ENCODE measurements at places on chromosomes 3 and 15.

GRCh38 chr15:65275104-65275727, 11.5 kb downstream of the PARP16 start:
- DNase-seq: no peak

DNA sequence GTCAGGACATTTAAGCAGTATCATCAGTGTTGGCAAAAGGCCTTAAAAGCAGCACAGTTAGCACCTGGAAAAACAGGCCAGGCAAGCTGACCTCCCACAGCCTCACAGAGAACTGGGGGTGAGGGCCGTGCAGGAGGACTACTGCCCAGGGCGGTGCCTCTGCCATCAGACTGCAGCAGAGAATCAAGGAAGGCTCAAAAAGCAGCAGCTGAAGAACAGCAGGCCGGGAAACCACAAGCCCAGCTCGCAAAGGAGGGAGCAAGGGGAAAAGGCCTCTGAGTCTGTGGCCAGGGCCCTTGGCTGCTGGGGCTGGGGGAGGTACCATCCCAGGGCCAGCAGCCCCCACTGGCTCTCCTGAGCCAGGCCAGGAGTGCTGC, 84.2 kb downstream of the SEC22A start:
- no peak for DNase-seq

GRCh38 chr15:38564557-38565286, at the start of gene RASGRP1:
Gene RASGRP1, minus strand, starts transcription at chr15:38564814. Its CDS starts 186 bp downstream, at chr15:38564628.
- DNase-seq: peak; percentile 67

GRCh38 chr3:7847021-7847420, 654.6 kb upstream of the LMCD1 start:
- no peak for DNase-seq

GRCh38 chr3:184368116-184368515, 6.6 kb downstream of the POLR2H start:
- DNase-seq: no peak

- no peak for DNase-seq
Measured at GRCh38 chr3:95751509-95751908, 1062.9 kb upstream of the EPHA6 start.
